GM23338 (cell line): ENCODE measurements at places on chromosomes 2 and 18. TPM values are rescaled to one million over a fixed set of nuclear protein-coding genes. Genes with fewer than 3 reads are reported as not detected.

GRCh38 chr2:105085525-105085924, 47.7 kb downstream of the MRPS9 start:
- no peak overlapping the region for H3K27ac ChIP-seq
- H3K36me3 ChIP-seq: no peaks in the 10 kb centered on the region
- H3K27me3 ChIP-seq: no peaks in the 10 kb centered on the region
- DNase-seq: no peak

The SERPINB3 gene
- 0.59 TPM in 1 of 2 replicates, not detected in the other for total RNA-seq

The SLC16A14 gene
- 2.7 and 4.0 TPM in 2 replicates for total RNA-seq

The GPR35 gene
- 0.39 TPM in 1 of 2 replicates, not detected in the other for total RNA-seq

DNA sequence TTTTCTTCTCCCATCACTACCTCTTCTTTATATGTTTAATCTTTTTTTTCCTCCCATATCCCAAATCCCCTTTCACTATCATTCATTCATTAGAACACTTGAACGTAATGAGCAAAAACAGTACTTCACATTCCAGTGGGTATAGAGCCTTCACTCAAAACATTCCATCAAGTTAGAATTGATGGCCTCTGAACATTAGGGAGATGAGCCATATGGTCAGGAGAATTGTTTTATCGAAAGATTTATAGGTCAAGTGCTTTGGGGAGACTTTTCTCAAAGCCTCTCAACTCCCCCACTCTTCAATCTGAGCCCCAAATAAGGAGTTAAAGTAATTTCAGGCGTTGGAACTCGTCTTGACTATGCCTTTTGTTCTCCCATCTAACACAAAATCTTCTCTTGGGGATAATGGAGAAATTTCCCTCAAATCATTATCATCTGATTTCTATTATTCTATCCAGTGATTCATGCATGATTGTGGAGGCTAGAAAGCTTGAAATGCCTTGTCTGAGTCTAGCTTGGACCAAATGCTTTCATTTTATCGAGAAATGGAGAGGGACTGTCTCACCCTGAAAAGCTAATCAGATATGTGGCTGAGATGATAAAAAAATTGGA, 79.2 kb downstream of the KIAA2012 start:
- H3K4me3 ChIP-seq: no peak overlapping the region
- peaks cover 13% of the 10 kb centered on the region; the same call in 1 of the 2 replicates for H3K4me1 ChIP-seq
- H3K27ac ChIP-seq: no peak overlapping the region
- H3K27me3 ChIP-seq: no peaks in the 10 kb centered on the region
- no peaks in the 10 kb centered on the region for H3K36me3 ChIP-seq

The GPBAR1 gene
- total RNA-seq: 1.6 TPM in 1 of 2 replicates, not detected in the other

DNA sequence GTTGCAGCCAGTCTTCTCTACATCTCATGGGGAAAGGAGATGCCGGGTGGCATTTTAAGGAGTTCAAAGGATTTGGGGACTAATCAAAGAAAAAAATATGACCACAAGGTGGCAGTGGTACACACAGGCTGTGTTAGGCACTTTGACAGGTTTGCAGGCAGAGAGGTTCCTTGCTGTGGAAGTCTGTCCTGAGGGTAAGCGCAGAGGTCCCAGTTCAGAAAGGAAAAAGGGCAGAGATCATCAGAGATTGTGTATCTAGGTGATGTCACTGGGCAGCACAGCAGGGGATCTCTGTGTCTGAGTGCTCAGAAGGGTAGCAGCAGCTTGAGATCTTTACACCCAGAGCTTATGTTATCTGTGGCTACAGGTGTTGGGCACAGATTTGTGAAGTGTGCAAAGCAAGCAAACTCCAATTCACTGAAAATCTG, 231.4 kb downstream of the LRRTM1 start:
- peak; percentile 91 for DNase-seq
- no peak overlapping the region for H3K27ac ChIP-seq
- H3K4me3 ChIP-seq: no peak overlapping the region
- H3K4me1 ChIP-seq: peaks cover 4% of the 10 kb centered on the region; the same call in 1 of the 2 replicates

DNA sequence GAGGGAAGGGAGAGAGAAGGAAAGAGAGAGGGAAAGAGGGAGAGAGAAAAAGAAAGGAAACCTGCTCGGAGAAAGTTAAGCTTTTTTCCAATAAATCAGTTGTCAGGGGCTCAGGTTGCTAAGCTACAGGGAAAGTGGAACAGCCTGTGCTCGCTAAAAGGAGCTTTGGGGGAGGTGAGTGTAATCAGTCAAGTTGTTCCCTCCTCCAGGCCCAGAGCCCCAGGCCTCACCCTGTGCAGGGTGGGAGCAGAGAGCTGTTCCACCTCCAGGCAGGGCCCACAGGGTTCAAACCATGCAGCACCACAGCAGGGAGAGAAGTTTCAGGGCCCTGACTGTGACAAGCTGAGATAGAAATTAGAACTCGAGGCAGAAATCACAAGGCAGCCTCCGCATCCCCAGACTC, 56.4 kb upstream of the PPP1CB start:
- no peaks in the 10 kb centered on the region; the same call in 1 of the 2 replicates for H3K4me1 ChIP-seq
- DNase-seq: peak; percentile 32
- H3K4me3 ChIP-seq: no peak overlapping the region
- H3K27ac ChIP-seq: no peak overlapping the region

- peaks cover 7% of the 10 kb centered on the region; the same call in 1 of the 2 replicates for H3K4me1 ChIP-seq
- H3K27ac ChIP-seq: no peak overlapping the region
- no peaks in the 10 kb centered on the region for H3K27me3 ChIP-seq
- DNase-seq: no peak
Measured at GRCh38 chr2:226151157-226151556, 648.5 kb downstream of the IRS1 start.

DNA sequence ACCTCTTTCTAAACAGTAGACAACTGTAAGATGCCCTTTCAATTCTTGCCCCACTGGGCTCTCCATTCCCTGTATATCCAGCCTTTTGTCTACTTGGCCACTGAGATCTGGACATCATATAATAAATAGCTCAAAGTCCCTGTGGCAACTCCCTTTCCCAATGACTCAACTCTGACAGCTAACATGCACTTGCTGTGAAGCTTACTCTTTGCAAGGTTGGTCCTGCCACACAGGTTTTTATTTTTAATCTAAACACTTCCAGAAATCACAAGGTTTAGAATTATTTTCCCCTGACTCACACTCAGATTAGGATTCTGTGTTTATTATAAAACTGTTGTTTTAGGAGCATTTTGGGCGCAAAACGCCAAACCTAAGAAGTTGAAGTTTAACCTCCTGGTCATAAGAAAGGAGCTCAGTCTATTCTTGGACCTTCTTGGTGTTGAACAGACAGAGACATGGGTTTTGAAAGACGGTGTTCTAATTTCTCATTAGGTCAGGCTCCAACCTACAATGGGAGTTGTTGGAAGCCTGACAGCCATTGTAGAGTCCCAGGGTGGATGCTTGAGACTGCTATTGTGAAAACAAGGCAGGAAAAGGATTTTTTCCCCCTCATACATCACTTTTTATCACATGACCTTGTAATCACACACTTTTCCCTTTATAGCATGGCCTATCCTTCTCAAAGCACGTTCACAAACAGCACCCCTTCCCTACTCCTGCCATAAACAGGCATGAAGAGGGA, 124.7 kb upstream of the SERPINE2 start:
- no peaks in the 10 kb centered on the region for H3K4me1 ChIP-seq
- no peak for DNase-seq
- no peak overlapping the region for H3K4me3 ChIP-seq
- no peak overlapping the region for H3K27ac ChIP-seq

GRCh38 chr2:69917852-69918251, 2.9 kb downstream of the MXD1 start:
- no peak overlapping the region for H3K4me3 ChIP-seq
- DNase-seq: no peak
- no peak overlapping the region for H3K27ac ChIP-seq
- no peaks in the 10 kb centered on the region for H3K27me3 ChIP-seq
- H3K36me3 ChIP-seq: no peaks in the 10 kb centered on the region

The LINC00305 gene
- total RNA-seq: not detected in 2 replicates

GRCh38 chr2:62119311-62119974, 76.5 kb upstream of the B3GNT2 start:
- no peak for DNase-seq
- no peaks in the 10 kb centered on the region for H3K36me3 ChIP-seq
- peaks cover 13% of the 10 kb centered on the region for H3K4me1 ChIP-seq
- H3K4me3 ChIP-seq: no peak overlapping the region
- no peak overlapping the region for H3K27ac ChIP-seq

DNA sequence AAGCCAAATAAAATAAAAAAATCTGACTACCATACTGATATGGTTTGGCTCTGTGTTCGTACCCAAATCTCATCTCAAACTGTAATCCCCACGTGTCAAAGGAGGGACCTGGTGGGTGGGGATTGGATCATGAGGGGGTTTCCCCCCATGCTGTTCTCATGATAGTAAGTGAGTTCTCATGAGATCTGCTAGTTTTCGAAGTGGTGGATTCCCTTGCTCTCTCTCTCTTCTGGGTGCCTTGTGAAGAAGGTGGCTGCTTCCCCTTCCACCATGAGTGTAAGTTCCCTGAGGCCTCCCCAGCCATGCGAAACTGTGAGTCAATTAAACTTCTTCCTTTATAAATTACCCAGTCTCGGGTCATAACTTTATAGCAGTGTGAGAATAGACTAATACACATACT, 123.8 kb upstream of the WDSUB1 start:
- no peak overlapping the region for H3K4me3 ChIP-seq
- no peaks in the 10 kb centered on the region for H3K27me3 ChIP-seq
- H3K4me1 ChIP-seq: no peaks in the 10 kb centered on the region
- no peak overlapping the region for H3K27ac ChIP-seq
- DNase-seq: no peak

DNA sequence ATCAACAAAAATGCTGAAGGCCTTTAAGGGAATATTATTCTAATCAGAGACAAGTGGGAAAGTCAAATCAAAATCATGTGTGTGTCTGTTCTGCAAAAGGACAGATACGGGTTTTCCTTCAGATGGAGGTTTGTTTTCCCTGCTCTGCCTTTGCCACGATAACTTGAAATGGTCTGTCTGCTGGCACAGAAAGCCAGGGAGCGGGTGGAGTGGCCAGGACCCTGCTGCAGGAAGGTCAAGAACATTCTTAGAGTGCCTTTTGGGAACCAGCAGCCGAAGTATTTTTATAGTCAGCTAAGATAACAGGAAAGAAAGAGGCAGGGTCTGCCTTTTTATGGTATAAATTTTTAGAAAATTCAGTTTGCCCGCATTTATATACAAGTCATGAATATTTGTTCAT, 234.2 kb downstream of the LTBP1 start:
- H3K27ac ChIP-seq: no peak overlapping the region
- no peaks in the 10 kb centered on the region for H3K36me3 ChIP-seq

GRCh38 chr2:129050101-129050500, 731.4 kb upstream of the HS6ST1 start:
- no peaks in the 10 kb centered on the region for H3K36me3 ChIP-seq
- no peaks in the 10 kb centered on the region for H3K27me3 ChIP-seq
- no peak for DNase-seq
- H3K4me1 ChIP-seq: no peaks in the 10 kb centered on the region

- no peak for DNase-seq
- no peaks in the 10 kb centered on the region for H3K27me3 ChIP-seq
- no peaks in the 10 kb centered on the region for H3K36me3 ChIP-seq
- no peak overlapping the region for H3K27ac ChIP-seq
- H3K4me1 ChIP-seq: no peaks in the 10 kb centered on the region
Measured at GRCh38 chr2:21203976-21204375, 80.2 kb downstream of the TDRD15 start.

DNA sequence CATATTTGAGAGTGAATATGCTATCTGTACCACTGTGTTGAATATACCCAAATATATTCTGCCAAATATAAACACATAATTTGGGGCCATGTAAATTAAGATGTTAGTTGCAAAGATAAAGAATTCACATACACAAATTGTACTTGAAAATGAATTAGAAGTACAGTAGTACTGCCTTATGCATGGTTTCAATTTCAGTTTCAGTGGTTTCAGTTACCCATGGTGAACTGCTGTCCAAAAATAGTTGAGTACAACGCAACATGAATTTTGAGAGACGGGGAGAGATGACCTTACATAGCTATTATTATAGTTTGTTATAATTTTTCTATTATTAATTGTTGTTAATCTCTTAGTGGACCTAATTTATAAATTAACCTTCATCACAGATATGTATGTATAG, 1313.0 kb upstream of the FAM98A start:
- no peaks in the 10 kb centered on the region for H3K4me1 ChIP-seq
- DNase-seq: no peak
- no peak overlapping the region for H3K27ac ChIP-seq

DNA sequence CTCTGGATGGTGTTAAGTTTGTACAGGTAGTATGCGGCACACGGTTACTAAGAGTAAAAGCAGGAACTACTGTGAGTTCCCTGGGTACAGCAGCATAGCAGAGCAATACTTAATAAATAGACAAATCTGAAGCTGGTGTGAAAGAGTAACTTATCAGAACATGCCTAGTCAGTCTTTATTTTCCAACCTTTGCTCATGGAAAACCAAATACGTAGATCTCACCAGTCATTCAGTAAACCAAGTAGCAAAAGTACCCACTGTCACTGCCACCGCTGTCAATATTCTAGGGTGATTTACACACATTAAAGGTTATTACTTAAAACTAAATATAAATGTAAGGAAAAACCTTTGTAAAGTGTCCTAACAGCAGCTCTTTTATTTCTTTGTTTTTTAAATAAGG, 35.0 kb downstream of the SIGLEC15 start:
- H3K27me3 ChIP-seq: no peaks in the 10 kb centered on the region
- no peak for DNase-seq
- no peak overlapping the region for H3K27ac ChIP-seq

The SIX2 gene
- total RNA-seq: 0.31 and 0.87 TPM in 2 replicates

The TMEM247 gene
- total RNA-seq: not detected in 2 replicates

DNA sequence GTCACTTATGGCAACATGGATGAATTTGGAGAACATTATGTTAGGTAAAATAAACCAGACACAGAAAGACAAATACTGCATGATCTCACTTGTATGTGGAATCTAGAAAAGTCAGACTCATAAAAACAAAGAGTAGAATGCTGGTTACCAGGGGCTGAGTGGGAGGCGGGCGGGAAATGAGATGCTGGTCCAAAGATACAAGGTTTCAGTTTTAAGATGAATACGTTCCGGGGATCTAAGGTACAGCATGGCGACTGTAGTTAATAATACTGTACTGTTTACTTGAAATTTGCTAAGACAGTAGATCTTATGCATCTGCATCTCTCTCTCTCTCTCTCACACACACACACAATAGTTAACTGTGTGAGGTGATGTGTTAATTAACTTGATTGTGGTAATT, 14.2 kb downstream of the FAM110C start:
- H3K36me3 ChIP-seq: peaks cover 3% of the 10 kb centered on the region; the same call in 1 of the 2 replicates
- H3K27ac ChIP-seq: no peak overlapping the region
- H3K27me3 ChIP-seq: no peaks in the 10 kb centered on the region
- H3K4me1 ChIP-seq: no peaks in the 10 kb centered on the region

The FN1 gene
- 217 and 255 TPM in 2 replicates for total RNA-seq

DNA sequence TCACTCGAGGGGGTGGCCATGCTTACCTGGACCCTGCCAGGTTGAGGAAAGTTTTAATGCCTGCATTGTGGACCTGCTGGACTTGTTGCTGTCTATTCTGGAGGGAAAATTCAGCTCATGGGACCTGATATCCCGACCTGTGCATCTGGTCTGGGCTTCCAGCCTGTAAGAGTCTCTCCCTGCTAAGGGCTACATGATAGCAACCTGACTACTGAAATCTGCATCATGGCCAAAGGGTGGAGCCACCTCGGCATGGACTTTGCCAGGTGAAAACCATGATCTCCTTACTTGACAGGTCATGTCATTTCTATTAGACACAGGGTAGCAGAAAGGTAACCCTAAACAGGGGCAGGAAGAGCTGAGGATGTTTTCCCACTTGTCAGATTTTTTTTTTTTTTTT, 12.9 kb upstream of the SLC66A3 start:
- DNase-seq: no peak
- no peaks in the 10 kb centered on the region for H3K4me1 ChIP-seq
- no peak overlapping the region for H3K27ac ChIP-seq
- no peak overlapping the region for H3K4me3 ChIP-seq
